ENCODE measurements at places on chromosomes 6 and 20. TPM values are rescaled to one million over a fixed set of nuclear protein-coding genes. Genes with fewer than 3 reads are reported as not detected.

Gene GGTLC1
- not detected for total RNA-seq

Gene PGBD1
- total RNA-seq, result 1.6 TPM

Gene GSTA2
- total RNA-seq, result not detected

Gene KCNK15
- 2.5 TPM for total RNA-seq

Gene ADGRF1
- not detected for total RNA-seq

Gene CD109
- 22.8 TPM for total RNA-seq

Gene ACAT2
- total RNA-seq, result 10.8 TPM

Gene RNF182
- total RNA-seq, result 0.12 TPM

Gene NEURL2
- total RNA-seq, result 5.3 TPM

Gene SLC22A16
- 0.39 TPM for total RNA-seq

Gene VGLL2
- not detected for total RNA-seq

Gene EYS
- total RNA-seq, result not detected

Gene CDH4
- not detected for total RNA-seq

Gene OXT
- total RNA-seq, result not detected

Gene THBD
- 4.2 TPM for total RNA-seq

Gene LY6G5B
- total RNA-seq, result 0.44 TPM

Gene BFSP1
- total RNA-seq, result 1.6 TPM

Gene OOEP
- total RNA-seq, result not detected

Gene GJA10
- not detected for total RNA-seq

Gene SLC52A3
- total RNA-seq, result not detected

Gene IMPG1
- not detected for total RNA-seq

Gene PCIF1
- total RNA-seq, result 12.4 TPM

Gene FOXF2
- 1.2 TPM for total RNA-seq

Measured in cardiac ventricle fibroblast (primary cell).